ENCODE measurements at places on chromosomes 11 and 22.

DNA sequence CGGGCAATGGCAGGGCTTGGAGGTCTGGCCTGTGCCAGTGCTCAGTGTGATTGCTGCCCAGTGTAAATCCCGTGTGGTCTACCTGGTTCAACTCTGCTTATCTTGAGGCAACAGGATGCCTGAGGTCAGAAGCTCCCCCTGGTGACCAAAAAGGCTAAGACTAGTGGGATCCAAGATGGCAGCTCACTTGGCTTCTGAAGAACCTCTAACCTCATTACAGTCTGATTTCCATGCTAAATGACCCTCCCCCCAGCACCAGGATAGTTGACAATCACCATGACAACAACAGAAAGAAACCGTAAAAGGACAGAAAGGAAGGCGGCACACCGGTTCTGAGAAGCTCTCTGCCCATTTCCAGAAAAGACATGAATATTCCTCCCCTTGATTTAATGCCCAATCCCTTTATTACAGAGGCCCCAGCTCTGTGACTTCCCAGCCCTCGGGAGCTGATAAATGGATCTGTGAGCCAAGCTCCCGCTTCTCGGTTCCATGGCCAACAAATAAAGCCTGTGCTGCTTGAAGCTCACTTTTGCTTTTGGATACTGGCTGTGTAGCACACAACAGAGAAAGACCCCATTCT lies 398.4 kb downstream of the CTTN start:
- no peak for DNase-seq

- no peak for DNase-seq
Observed at GRCh38 chr22:32416556-32417085, 4.6 kb upstream of the RTCB start.

DNA sequence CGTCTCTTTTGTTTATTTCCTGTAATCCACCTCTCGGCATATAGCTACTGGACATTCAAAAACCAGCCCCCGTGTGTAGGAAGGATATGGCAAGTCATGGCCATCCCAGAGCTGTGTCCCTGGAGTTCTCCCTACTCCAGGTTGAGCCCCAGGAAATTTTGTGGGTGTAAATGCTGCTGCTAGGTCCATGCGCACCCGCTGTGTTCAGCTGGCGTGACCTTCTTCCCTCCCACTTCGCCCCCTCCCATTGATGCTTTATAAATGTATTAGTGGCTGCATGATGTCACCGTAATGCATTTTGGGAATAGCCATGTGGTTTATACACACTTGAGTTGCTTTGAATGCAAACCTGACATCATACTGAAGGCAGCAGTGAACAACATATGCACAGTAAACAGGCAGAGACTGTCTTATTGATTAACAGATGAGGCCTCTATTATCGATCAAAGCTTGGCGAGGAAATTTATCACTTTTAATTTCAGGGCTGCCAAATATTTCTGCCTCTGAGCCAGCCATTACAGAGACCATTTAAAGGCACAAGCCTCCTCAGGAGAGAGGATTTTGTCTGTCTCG lies 113.6 kb upstream of the NNMT start:
- no peak for DNase-seq

GRCh38 chr11:111932611-111932950 lies 4.6 kb upstream of the DIXDC1 start:
- no peak for DNase-seq

DNA sequence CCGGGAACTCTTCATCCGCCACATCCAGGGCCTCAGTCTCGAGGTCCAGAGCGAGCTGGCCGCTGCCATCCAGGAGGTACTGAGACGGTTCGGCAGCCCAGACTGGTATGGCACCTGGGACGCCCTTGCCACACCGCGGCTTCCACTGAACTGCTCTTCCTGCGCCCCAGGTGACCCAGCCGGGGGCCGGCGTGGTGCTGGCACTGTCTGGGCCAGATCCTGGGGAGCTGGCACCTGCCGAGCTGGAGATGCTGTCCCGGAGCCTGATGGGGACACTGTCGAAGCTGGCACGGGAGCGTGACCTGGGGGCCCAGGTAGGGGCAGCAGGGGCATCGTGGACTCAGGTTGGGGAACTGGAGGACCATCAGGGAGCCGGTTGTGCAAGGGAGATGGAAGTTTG lies 1.4 kb downstream of the CCDC88B start:
- no peak for DNase-seq

All from SW 1271 (cell line).